Stimulated activated CD4-positive, alpha-beta T cell treated with anti-CD3 and anti-CD28 coated beads, Interleukin-1b, Interleukin-23, amount 100 ng/mL, for 1 hour (primary cell): ENCODE measurements at places on chromosomes 6 and 20.

- DNase-seq = no peak
Observed at GRCh38 chr20:10504994-10505730, 70.1 kb downstream of the SLX4IP start.

DNA sequence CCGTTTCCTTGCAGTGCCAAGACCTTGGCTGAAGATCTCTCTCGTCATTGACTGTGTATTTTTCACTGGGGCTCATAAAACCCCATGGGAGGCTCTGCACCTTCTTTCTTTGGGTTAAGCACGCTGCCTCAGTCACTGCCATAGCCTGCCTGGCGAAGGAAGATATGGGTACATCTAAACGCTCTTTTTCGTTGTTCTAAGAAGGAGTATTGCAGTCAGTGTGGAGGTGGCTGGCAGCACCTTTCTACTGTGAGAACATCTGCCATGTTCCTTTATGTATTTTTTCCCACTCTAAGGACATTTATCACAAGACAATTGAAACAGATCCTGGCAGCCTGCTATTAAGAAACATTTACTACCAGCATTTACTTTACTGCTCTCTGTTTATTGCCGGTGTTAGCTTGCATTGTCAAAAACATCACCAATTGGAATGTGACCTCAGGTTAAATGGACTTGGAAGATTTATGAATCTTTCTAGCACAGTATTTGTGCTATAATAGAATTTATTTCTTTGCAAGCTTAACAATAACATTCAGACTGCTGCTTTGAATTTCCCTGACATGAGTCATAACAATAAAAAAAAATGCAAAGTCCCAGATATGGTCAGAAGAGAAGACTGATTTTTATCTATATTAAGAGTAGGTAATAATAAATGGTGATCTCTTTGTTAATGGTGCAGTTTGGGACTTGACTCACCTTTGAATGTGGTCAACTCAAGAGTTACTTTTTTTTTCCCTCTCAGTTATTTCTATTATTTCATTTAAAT is 62.2 kb upstream of the CLDN20 start:
- DNase-seq = no peak

GRCh38 chr6:19551611-19552010 is 285.6 kb upstream of the ID4 start:
- no peak for DNase-seq

DNA sequence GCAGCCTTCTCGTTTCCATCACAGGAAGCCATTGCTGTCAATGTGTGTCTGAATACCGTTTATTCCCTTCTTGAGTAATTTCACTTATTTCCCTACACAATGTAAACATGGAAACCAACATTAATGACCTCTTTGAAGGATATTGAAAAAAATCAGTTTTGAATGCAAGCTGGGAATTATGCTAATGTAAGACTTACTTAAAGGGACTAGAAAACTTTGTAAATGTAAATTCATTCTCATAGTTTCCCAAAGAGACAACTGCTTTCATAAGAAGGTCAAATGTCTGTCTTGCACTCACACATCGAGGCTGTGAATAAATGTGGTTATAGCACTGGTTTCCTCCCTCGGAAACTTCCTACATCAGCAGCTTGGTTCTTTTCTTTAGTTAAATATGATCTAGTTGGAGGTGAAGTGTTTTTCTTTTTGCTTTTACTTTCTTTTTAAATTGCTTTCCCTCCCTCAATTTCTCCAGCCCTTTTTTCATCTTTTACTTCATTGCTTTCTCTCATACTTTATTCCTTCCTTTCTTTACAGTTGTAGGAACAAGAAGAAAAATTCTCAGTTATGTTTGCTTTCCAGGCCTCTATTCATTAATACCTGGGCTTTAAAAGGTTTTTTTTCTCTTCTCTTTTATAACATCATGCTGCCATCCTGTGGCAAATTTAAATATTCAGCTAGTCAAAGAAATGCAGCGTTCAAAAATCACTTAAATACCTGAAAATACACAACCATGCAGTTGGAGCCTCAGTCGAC is 108.3 kb downstream of the TNFAIP3 start:
- no peak for DNase-seq

DNA sequence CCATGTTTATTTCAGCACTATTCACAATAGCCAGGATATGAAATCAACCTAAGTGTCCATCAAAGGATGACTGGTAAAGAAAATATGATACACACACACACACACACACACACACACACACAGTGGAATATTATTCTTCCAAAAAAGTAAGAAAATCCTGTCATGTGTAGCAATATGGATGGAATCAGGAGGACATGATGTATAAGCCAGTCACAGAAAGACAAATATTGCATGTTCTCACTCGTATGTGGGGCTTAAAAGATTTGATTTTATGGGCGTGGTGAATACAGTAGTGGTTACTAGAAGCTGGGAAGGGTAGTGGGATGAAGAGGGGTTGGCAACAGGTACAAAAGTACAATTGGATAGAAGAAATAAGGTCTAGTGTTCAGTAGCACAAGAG is 207.0 kb upstream of the PRDM1 start:
- no peak for DNase-seq

DNA sequence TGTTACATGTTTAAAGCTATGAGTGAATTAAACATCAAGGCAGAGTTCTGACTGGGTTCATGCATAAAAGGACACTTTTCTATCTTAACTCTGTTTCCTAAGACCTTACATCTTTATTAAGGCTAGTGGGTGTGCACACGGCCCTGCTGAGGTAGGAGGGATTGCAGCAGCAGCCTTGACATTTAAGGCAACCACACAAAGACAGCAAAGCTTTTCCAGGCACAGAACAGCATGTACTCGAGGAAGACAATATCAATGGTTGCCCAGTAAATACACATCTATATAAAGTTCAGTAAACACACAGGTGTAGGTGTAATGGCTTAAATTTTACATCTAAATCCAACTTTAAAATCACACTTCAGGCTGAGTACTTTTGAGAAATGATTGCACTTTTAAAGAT is 79.8 kb upstream of the LOC128125822 start:
- no peak for DNase-seq

GRCh38 chr6:42239736-42240375 is 22.2 kb upstream of the MRPS10 start:
- DNase-seq = no peak

DNA sequence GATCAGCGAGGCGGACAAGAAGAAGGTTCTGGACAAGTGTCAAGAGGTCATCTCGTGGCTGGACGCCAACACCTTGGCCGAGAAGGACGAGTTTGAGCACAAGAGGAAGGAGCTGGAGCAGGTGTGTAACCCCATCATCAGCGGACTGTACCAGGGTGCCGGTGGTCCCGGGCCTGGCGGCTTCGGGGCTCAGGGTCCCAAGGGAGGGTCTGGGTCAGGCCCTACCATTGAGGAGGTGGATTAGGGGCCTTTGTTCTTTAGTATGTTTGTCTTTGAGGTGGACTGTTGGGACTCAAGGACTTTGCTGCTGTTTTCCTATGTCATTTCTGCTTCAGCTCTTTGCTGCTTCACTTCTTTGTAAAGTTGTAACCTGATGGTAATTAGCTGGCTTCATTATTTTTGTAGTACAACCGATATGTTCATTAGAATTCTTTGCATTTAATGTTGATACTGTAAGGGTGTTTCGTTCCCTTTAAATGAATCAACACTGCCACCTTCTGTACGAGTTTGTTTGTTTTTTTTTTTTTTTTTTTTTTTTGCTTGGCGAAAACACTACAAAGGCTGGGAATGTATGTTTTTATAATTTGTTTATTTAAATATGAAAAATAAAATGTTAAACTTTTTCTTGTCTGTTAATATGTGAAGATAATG is 2.2 kb downstream of the HSPA1B start:
- no peak for DNase-seq

- DNase-seq = no peak
Observed at GRCh38 chr20:54115172-54115854, 44.9 kb upstream of the BCAS1 start.

- no peak for DNase-seq
Observed at GRCh38 chr20:37928996-37929682, 26.2 kb downstream of the VSTM2L start.

GRCh38 chr20:47019121-47019824 is 124.6 kb downstream of the EYA2 start:
- no peak for DNase-seq

DNA sequence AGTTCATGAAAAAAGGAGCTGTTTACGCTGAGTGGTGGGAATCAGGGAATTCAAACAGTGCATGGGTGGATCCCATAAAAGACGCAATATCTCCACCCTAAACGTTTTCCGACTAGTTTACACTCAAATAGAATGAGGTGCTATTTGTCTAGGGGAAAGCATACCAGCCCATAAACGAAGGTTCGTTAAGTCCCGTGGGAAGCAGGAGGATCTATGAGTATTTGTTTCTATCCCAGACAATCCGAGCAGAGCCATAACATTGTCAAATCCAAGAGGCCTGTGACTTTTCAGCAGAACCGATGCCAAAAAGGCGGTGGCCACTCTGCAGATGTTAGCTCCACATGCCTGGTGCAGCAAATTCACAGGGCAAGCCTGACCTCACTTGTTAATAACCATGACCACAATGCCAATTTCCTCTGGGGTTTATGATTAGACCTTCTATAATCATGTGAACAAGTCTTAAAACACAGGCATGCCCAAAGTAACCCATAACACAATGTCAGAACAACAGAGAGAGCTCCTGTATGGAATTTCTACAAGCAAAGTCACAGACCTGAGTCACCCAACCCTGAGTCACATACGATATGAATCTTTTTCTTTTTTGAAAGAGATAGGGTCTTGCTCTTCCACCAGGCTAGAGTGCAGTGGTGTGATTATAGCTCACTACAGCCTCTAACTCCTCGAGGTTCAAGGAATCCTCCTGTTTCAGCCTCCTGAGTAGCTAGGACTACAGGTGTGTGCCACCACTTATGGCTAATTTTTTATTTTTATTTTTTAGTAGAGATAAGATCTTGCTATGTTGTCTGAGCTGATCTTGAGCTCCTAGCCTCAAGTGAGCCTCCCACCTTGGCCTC is 123.3 kb downstream of the KIF13A start:
- no peak for DNase-seq

DNA sequence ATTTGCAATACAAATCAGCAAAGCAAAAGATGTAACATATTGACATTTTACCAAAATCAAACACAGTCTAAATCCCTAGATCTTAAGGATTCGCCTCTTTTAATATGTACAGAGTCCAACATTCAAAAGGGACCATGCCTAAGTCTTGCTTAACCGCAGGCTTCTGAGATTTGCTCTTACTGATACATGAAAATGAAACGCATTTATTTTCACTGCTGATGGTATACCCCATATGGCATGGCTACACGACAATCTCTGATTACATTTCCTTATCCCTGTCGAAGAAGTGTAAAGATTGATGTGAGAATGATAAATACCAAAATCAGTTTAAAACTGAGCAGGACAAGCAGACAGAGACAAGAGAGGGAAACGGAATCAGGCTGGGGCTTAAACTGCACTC is 75.4 kb downstream of the KIF16B start:
- no peak for DNase-seq

DNA sequence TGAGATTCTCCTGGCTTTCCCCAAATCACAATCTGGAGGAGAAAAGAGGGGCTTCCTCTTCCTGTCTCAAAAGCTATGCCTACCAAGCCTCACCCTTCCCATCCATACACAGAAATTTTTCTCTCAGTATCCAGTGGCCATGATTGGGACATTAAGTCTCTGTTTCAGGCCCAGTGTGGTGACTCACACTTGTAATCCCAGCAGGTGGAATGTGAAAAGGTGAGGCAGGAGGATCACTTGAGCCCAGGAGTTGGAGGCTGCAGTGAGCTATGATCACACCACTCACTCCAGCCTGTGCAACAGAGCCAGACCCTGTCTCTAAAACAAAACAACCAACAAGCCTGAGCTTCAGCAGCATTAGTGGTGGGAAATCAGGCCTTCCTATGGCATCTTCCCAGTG is 210.0 kb downstream of the OGFRL1 start:
- DNase-seq = no peak

DNA sequence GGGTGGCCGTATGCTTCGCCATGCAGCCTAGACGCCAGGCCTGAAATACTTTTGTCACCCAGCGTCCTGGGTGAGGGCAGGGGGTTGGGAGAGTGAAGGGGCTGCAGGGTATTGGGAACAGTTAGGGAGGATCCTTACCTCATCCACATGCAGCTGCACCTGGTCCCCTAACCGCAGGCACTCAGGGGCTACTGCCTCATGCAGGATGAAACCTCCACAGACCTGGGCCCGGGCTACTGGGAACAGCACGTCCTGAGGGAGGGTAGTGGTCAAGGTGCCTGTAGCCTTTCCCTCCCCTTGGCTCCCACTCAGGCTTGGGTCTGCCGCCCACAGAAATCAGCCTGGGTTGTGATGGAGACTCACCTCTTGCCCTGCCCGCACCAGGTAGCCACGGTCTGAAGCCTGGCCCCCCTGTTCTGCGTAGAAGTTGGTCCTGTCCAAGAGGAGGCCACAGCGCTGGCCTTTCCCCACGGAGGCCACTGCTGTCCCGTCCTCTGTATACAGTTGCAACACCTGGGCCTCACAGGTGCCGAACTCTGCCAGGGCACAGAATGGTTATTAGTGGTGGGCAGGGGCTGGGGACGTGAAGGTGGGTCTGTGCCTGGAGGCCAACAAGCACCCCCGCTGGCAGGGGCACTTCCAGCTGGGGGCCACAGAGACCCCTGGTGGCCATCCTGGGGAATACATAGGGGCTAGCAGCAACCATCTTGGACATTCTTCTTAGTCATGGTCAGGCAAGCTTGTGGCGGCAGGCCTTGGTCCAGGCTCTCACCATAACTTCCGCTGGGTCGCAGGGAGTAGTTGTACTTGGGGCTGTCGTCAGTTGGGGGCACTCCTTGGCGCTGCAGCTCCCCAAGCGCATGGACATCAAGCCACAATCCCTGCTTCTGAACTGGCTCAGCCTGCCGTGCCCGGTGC is 8.6 kb downstream of the AARS2 start:
- peak; percentile 27 for DNase-seq

DNA sequence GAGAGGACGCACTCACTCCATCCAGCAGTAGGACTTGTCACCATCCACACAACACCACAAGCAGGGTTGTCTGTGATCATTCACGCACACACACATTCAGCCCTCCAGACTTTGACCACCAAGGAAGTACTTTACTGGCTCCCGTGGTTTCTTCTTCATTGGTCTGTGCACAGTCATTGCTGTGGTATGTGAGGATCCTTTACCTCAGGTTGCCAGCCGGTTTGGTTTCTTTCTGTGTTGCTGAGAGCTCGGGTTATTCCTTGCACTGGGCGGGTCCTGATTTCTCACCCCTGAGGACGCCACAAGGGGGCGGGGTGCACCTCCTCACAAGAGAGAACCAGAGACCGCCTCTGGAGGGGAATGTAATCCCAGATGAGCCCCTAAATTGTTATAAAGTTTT is 11.2 kb downstream of the SLC35A1 start:
- no peak for DNase-seq

GRCh38 chr20:48631114-48632016 is 196.4 kb downstream of the PREX1 start:
- no peak for DNase-seq

- no peak for DNase-seq
Observed at GRCh38 chr20:1391640-1392442, 1.0 kb downstream of the FKBP1A start.

- no peak for DNase-seq
Observed at GRCh38 chr6:31861919-31862343, 690 bp downstream of the NEU1 start.
